ENCODE measurements at places on chromosomes 12 and 14.

DNA sequence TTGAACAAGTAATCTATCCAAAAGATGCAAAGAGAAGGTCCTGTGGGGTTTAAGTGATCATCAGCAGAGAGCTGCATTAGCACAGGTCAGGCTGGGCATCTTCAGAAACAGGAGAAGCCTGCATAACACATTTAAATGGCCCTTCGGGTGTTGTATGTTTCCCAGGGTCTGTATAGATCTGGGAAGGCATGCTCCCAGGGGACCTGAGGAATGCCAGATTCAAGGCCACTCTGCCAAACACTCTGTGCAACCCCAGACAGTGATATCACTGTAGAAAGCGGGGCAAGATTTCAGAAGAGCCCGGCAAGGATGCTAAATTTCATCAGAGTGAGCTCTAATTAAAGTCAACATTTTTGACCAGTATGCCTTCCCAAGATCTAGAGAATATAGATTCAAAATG is 92.9 kb downstream of the ARMH4 start:
- DNase-seq, result no peak

DNA sequence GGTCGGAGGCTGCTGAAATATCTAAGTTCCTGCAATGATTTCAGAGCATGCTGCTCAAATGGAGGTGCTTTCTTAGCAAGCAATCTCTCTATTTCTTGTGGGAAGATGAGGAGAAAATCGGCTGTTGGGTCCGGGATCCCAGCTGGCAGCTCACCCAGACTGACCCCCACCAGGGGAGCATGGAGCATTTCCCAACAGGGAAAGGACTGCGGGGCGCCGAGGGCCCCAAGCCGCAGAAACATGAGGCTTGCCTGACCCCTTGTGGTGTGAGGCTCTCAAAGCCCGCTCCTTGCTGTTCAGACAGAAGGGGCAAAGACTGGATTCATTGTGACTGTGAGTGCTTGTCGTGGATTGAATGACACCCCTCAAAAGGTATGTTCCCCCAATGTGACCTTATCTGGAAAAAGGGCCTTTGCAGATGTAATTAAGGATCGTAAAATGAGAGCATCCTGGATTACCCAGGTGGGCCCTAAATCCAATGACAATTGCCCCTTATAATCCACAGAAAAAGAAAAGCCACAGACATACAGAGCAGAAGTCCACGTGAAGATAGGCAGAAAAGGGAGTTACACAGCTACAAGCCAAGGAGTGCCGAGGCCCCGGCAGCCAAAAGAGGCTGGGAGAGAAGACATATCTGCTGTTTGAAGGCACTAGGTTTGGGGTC is 116.3 kb upstream of the VASH1 start:
- DNase-seq, result peak; percentile 8

GRCh38 chr12:89451841-89452251 is 72.8 kb downstream of the GALNT4 start:
- DNase-seq, result no peak

DNA sequence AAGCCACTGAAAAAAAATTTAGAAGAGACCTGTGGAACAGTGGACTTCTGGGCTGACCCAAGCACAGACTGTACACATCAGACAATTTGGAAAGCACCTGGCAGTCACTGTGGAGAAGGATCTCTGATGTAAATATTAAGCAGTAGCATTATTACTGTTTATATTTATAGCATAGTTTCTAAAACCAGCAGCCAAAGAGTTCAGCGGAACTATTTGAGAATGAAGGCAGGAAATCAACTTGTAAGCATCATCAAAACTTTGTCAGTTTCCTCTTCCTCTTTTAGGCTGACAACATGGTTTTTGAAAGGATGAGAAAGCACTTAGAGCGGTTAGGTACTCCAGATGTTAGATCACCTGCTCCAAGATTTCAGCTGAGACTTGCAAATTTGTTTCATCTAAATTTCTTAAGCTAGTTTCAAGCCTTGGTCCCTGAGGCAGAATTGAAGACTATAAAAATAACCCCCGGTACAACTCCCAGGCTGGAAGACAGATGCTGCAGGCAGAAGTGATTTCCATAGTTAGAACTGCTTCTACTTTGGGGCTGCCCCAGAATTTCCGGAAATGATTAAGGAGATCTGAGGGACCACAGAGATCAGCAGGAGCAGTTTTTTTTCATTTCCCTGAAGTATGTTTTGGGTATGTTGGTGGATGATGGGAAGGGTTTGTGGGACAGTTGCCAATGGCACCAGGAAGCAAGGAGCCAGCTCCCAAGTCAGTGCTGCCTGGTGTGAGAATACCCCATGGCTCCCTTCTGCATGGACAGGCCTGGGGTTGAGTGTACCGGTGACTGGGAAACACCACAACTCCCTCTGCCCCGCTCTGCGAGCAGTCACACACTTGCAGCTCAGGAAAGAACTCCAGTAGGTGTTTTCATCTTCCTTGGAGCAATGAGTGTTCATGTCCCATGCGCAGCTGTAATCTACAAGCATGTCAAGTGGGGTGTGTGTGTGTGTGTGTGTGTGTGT is 354.5 kb downstream of the NUAK1 start:
- DNase-seq, result peak; percentile 74

GRCh38 chr12:123971449-123971769 is 1.2 kb downstream of the CCDC92 start:
- no peak for DNase-seq

- DNase-seq, result no peak
Measured at GRCh38 chr12:118500299-118500698, 123.9 kb downstream of the SUDS3 start.

DNA sequence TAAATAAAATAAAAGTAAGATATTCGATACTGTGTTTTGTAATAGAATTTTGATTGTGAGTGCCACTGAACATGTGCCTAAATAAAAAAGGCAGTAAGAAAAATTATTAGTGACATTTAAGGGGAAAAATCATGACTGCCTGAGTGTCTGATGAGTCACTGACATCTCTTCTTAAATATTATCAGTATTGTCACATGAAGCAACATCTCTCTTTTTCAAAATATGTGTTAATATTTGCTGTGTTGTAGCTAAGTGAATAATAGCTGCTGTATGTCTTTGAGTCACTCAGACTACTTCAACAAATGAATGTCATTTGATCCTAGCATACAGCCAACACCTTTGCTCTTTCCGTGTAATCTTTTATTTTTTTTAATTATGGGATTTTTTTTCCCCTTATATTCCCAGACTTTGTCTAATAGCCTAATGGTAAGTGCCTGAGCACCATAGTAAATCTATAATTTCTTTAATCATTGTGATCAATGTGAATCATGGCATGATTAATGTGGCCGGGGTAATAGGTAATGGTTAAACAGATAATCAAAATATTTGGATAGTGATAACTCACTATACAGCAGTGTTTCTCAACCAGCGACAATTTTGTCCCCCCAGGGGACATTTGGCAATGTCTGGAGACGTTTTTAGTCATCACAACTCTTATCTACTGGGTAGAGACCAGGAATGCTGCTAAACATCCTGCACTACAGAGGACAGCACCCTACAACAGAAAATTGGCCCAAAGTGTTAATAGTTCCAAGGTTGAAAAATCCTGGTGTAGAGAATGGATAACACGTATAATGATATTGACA is 11.7 kb upstream of the OTX2 start:
- no peak for DNase-seq
